ENCODE measurements at places on chromosomes 12 and 14.
A peak's percentile ranks its signal among the peaks of the same experiment; 100 is the strongest.

- DNase-seq: peak; percentile 86
Observed at GRCh38 chr14:105484069-105484996, 2.4 kb upstream of the CRIP1 start.

DNA sequence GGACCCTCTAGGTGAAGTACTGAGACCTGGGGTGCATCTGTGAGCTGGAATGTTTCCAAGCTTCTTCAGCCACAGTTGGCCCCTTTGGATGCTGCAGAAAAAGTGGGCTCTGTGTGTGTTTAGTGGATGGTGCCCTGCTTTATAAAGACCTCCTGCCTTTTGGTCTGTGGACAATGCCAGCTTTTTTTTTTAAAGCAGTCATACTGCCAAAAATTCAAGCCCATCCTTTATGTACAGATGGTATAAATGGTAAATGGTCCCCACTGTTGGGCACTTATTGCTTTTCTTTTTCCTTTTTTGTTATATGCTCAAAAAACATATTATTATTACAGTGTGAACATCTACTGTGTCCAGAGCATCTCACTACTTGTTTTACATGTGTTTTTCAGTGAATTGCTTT is 81.1 kb downstream of the SMOC1 start:
- DNase-seq: no peak

- DNase-seq: no peak
Observed at GRCh38 chr12:93772003-93772700, 95.0 kb downstream of the CRADD start.

DNA sequence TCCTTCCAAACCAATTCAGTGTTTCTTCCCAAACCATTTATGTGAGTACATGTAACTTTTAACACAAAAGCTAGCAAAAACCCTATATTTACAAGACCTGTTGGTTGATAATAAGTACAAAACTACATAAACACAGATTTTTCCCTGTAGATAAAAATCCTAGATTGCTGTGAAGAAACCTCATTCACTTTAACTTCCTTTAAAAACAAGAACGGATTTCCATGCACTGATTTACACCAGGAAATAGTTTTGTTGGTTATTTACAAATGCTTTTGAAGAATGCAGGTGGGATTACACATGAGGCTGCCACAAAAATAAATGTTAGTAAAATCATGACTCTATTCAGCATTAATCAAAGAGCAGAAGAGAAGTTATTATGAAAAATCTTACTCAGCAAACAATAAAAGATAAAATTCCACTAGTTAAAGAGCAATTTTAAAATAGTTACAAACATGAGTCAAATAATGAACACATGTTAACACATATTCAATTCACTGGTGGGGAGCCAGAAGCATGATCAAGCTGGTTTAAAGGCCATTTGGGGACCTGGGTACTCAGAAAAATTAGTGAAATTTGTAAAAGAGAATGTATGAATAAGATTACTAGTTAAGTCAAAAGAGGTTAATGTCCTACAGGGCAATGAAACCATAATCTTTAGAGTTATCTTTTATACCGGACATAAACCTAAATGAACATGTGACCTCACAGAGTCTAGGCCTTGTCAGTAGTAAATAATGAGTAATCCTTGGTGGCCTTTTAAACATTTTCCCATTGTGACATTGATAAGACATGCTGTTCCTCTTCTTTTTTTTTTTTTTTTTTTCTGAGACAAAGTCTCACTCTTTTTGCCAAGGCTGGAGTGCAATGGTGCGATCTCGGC is 79.9 kb downstream of the PHLDA1 start:
- DNase-seq: no peak

DNA sequence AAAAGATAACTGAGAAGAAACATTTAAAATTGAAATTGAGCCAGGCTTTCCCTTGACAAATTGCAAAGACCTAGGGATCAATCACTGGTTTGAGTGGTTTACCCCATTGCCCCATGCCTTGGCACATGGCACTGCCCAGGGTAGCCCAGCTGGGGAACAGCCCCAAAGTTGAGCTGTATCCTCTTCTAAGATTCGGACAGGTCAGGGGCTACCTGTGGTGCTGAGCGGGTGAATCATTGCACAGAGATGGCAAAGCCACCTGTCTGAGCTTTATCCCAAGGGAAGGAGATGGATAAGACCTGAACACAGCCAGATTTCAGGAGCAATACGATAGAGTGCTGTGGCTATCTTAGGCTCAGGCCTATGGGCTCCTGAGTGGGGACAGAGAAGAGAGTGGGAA is 7.0 kb downstream of the IFI27L2 start:
- no peak for DNase-seq

- no peak for DNase-seq
Observed at GRCh38 chr14:24179961-24180796, 8.3 kb downstream of the REC8 start.

GRCh38 chr12:30197392-30198057 is 413.8 kb upstream of the TMTC1 start:
- no peak for DNase-seq

DNA sequence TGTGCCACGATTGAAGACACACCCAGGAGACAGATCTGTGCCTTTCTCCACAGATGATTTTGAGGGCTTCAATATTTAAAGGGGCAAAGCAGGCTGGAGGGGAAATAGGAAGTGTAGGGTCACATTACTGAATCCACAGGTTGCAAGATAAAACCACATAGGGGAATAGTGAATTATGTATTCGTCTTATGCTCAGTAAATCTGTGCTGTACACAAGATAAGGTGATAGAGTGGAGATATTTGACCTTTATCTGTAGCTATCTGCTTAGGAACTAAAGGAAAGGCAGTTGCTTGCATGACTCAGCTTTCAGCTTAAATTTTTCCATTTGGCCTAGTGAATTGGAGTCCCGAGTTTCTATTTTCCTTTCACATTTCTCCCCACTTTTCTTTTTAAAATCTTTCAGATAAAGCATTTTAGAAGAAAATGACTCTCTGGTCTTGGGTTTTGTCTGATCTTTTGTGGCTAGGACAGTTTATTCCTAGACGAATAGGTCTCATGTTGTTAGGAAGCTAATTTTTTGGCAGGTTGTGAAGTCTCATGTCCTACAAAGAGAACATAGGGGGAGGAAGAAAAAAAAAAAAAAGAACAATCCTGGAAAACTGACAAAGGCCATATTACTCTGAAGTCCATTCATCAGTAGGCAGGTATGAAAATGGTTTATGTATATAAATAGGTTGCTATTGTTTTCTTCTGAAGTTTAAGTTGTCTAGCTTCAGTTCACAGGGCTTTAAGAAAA is 55.4 kb downstream of the FBXO33 start:
- DNase-seq: no peak

DNA sequence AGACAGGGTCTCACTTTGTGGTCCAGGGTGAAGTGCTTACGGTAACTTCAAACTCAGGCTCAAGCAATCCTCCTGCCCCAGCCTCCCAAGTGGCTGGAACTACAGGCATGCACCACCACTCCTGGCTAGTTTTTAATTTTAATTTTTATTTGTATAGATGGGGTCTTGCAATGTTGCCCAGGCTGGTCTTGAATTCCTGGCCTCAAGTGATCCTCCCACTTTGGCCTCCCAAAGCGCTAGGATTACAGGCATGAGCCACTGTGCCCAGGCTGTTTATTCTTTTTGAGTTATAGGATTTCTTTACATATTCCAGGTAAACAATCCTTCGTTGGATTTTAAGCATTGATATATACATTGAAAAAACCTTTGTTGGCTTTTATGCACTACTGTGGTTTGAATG is 26.7 kb downstream of the SOCS2 start:
- no peak for DNase-seq

DNA sequence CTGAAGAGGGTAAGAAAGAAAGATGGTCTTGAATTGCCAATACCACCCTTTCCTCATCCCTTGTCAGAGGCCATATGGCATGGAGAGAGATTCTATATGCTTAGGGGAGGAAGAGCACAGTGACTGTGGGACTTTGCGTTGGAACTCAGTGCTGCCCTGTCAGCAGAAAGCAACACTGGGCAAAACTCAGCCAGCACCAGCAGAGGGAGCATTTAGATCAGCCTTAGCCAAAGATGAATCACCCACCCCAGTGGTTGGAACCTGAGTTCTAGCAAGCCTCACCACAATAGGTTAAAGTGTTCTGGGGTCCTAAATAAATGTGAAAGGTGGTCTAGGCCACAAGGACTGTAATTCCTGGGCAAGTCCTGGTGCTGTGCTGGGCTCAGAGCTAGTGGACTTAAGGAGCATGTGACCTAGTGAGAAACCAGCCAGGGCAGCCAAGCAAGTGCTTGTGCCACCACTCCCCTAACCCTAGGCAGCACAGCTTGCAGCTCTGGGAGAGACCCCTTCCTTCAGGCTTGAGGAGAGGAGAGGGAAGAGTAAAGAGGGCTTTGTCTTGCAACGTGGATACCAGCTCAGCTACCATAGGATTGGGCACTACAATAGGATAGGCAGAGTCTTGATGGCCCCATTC is 11.4 kb upstream of the BCAT1 start:
- no peak for DNase-seq

DNA sequence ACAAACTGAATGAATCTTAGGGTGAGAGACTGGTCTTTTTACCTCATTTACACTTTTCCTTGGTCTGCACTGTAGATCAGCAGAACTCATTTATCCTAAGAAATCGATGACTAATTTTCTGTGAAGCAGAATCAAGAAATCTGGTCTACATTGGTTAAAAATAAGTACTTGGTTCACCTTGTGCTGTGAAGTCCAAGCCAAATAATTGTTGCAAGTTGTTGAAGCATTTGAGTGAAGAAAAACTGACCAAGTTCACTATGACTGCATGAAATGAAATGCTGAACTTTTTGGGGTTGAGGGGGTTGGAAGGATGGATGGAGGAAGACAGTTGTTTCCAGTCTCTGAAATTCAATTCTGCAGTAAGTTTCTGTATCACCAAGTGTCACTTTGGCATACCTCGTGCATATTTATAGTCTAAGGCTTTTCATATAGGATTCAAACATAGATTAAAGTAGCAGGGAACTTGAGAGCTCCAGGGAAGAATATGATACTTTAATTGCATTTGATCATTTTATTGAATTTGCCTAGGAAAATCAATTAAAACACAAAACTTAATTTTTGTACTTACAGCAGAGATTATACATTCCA is 75.0 kb downstream of the FAR2 start:
- DNase-seq: no peak

GRCh38 chr14:72560331-72560730 is 333.6 kb downstream of the DPF3 start:
- DNase-seq: no peak

DNA sequence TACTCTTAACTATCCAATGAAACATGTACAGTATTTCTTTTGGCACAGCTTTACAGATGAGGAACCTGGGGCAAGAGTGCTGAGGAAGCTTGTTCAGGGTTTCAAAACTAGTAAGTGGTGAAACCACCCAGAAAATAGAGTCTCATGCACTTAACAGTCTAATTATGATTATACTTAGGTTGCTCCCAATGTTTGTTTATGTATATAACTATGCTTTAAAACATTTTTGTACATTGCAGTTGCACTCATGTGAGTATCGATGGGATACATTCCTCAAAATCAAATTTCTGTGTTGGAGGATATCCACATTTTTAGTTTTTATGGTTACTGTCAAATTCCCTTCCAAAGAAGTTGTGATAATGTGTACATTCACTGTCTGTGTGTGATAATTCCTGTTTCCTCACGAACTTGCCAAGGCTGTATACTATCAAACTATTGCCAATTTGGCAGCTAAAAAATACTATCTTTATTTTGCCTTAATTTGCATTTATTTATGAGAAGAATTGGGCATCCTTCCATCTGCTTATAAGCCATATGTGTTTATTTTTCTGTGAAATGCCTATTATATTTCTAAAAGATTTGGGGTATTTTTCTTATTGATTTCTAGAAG is 143.9 kb upstream of the SSTR1 start:
- no peak for DNase-seq

GRCh38 chr14:51525739-51526138 is 126.0 kb upstream of the FRMD6 start:
- DNase-seq: no peak

GRCh38 chr12:124428136-124428791 is 133.4 kb downstream of the RFLNA start:
- peak; percentile 57 for DNase-seq

GRCh38 chr12:13843841-13844240 is 137.6 kb downstream of the GRIN2B start:
- no peak for DNase-seq

- DNase-seq: peak; percentile 75
Observed at GRCh38 chr12:124713041-124713435, 145.6 kb upstream of the NCOR2 start.

DNA sequence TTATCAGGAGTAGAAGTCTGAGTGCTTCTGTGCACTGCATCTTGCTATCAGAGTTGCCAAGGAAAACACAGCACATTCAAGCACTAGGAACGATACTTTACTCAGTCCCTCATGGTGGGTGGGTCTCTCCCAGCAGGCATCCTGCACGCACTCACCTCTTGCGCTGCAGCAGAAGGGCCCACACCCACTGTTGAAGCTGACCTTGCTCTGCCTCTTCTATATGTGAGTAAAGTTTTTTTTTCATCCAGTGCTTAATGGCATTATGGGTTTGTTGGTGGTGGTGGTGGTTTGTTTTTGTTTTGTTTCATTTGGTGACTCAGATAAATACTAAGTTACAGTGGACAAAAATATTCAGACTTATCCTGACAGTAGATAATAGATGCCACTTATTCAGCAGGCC is 348.5 kb downstream of the EGLN3 start:
- DNase-seq: no peak

DNA sequence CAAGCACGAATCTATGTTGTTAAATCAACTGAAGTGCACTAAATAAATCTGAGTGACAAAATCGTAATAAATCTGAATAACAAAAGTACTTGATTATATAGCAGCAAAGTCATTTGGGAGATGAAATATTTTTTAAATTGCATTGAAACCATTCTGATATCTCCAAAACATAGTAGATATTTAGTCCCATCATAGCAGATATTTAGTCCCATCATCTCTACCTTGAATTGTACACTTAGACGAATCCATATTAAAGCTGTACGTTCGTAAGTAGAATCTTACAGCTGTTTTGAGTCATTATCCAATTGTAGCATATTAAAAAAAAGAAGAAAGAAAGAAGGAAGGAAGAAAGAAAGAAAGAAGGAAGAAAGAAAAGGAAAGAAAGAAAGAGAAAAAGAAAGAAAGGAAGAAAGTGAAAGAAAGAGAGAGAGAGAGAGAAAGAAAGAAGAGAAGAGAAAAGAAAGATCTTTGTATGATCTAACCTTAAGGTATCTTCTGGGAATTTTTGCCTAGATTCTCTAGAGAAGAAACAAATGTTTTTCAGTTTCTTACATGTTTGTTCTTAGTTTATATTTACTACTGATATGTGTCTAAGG is 2.6 kb downstream of the DCN start:
- no peak for DNase-seq

- DNase-seq: no peak
Observed at GRCh38 chr14:33377596-33378390, 439.1 kb downstream of the NPAS3 start.
